Spinal cord (tissue), 10 donors: ENCODE measurements at places on chromosomes 16 and 17.
A peak's percentile ranks its signal among the peaks of the same experiment; 100 is the strongest.

GRCh38 chr16:5533321-5533888 lies 435.8 kb upstream of the EEF2KMT start:
- DNase-seq: no peak

GRCh38 chr16:3480901-3481695 lies 14.2 kb downstream of the C16orf90 start:
- no peak for DNase-seq

DNA sequence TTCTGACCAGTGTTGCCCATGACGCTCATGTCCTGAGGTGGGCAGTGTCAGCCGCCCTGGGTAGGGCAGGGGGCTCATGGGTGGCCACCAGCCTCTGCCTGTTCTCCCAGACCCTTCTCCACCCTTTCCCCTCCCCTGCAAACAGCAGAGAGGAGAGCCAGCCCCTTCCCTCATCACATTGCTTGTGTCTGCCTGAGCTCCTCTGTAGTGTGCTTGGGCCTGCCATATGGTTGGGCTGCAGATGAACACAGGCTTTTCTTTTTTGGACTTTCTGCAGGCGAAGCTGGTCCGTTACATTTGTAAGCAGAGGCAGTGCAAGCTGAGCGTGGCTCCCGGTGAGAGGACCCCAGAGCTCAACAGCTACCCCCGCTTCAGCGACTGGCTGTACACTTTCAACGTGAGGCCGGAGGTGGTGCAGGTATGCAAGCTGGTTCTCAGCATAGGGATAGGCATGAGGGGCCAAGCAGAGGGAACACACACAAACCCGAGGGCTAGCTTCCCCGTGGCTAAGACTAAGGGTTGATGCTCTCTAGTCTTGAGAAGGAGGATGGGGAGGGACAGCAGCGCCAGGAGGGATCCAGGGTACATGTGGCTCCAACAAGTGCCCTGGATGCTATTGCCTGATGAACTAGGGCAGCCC lies 80.6 kb upstream of the LGALS9 start:
- DNase-seq: no peak

- no peak for DNase-seq
Observed at GRCh38 chr17:65753348-65753747, 191.9 kb upstream of the AXIN2 start.

GRCh38 chr17:8056232-8056975 lies 17.5 kb downstream of the ALOX15B start:
- no peak for DNase-seq

- DNase-seq: peak; percentile 32
Observed at GRCh38 chr17:40828454-40829044, 6.1 kb upstream of the KRT10 start.

GRCh38 chr16:84583995-84584394 lies 33.9 kb downstream of the COTL1 start:
- DNase-seq: no peak

DNA sequence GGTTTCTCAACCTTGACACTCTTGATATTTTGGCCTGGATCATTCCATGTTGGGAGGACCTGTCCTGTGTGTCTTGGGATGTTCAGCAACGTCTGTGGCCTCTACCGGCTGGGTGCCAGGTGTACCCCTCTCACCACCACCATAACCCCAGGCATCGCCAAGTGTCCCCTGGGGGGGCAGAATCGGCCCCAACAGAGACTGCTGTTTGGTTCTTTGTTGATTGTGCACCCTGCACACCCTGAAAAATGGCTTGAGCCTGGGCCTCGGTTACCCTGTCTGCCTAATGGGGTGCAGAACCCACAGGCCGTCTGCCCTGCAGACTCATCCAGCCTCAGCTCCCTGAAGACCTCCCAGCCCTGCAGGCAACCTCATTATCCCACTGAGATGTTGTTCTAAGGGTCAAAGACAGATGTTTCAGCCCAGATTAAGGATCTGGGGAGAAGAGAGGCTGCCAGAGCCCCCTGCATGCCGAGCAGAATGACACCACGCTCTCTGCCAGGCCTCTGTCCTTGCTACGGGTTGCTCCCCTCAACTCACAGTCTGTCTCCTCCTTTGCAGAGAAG lies 9.2 kb downstream of the CACNG1 start:
- DNase-seq: no peak

- DNase-seq: peak; percentile 56
Observed at GRCh38 chr17:609232-609810, 105.3 kb downstream of the VPS53 start.

DNA sequence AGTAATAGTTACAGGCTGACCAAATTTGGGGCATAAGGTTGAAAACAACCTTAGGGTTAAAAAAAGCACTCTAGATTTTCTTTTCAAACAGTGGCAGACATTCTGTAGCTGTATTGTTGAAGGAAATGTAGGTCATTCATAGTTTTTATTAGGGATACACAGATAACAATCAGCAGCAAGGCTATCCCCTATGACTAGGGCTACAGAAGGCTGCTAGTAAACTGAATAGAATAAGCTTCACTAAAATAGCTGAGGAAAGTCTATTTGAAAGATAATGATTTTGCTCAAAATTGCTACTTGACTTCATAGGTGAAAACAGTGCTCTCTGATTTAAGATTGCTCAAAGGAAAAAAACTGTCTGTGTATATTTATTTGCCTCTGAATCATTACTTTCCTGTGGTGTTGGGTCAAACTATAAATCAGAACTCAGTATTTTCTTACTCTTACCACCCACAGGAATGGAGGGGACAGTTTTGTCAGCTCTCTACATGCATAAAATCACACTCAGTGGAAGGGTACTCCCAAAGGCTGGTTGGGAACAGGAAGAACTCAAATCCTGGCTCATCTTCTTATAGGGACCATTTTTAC lies 24.8 kb downstream of the RPGRIP1L start:
- DNase-seq: no peak

GRCh38 chr16:86288716-86289294 lies 221.5 kb upstream of the FOXF1 start:
- no peak for DNase-seq

- DNase-seq: peak; percentile 61
Observed at GRCh38 chr16:66486773-66487579, 59.9 kb downstream of the BEAN1 start.

GRCh38 chr17:78557598-78558039 lies 19.6 kb downstream of the DNAH17 start:
- no peak for DNase-seq

- DNase-seq: no peak
Observed at GRCh38 chr17:33873201-33873617, 381.9 kb upstream of the CCL2 start.

GRCh38 chr16:3148256-3149192 lies 13.7 kb downstream of the ZNF213 start:
- DNase-seq: no peak

- DNase-seq: no peak
Observed at GRCh38 chr16:4888428-4889135, 41.3 kb downstream of the UBN1 start.

- no peak for DNase-seq
Observed at GRCh38 chr16:48434653-48435317, 49.6 kb upstream of the SIAH1 start.

DNA sequence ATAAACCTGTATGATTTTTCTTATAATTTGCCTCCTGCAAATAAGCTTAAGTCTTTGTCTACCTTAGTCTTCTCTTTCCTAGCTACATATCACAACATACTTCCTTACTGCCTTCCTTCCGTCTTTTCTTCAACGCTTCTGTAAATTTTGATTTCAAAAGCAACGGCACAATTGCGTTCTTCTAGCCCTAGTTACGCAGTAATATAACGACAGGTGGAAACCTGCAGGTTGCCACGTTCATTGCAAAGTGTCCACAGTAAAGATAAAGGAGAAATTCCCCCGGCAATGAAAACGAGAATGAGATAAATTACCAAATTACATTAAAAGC lies 546 bp upstream of the PSMD7 start:
- no peak for DNase-seq

DNA sequence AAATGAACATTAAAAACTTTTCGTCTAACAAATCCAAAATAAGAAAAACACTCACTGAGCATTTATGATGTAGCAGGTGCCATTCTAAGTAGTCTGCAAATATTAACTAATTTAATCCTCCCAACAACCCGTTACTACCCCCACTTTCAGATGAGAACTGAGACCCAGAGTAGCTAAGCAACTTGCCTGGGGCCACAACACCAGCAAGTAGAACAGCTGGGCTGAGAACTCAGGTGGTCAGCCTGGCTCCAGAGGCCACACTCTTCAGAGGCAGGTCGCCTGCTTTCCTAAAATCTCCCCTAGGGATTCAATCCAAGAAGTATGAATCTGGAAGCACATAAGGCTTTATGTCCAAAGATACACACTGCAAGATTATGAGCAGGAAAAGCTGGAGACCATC lies 6.2 kb downstream of the MBTPS1 start:
- DNase-seq: no peak

- DNase-seq: no peak
Observed at GRCh38 chr17:63293323-63294075, 152.6 kb downstream of the CYB561 start.

DNA sequence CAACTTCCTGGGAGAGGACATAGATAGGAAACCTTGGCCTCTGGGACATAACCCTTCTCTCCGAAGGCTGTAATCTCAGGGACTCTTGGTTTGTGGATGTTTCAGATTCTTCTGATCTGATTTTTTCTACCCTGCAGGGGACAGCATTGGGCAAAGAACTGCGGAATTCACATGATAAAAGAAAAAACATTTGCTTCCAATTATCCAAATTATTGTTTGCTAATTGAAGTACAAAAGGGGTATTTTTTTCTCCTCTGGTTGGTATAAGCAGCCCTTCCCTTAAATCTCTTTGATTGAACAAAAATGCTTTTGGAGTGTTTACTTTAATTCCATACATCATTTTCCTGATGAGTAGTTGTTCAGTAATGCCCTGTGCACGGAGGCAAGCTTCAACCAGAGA lies 251.7 kb upstream of the IRX3 start:
- DNase-seq: no peak

DNA sequence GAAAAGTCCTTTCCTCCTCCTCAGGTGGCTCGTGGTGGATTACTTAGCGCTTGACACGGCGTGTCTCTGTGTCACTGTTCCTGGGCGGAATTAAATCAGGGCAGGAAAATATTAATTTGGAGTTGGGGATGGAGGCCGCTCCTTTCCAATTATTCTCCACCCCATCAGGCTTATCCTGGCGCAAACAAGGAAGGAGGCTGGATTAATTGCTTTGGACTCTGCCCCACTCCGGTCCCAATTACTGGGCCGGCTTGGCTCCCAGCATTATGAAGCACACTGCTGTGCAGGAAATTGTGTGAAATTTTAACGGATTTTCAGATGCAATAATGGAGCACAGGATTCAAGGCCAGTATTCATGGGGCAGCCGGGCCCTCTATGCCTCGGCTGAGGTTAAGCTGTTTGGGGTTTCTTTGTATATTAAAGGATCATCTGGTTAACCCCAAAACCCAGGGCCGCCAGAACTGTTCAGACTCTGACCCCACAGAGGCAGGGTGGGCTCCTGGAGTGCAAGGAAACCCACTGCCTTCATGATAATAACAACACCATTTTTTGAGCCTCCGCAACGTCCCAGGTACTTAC lies 87.8 kb downstream of the MRM1 start:
- no peak for DNase-seq

GRCh38 chr17:38886643-38887010 lies 16.8 kb downstream of the LASP1 start:
- no peak for DNase-seq

DNA sequence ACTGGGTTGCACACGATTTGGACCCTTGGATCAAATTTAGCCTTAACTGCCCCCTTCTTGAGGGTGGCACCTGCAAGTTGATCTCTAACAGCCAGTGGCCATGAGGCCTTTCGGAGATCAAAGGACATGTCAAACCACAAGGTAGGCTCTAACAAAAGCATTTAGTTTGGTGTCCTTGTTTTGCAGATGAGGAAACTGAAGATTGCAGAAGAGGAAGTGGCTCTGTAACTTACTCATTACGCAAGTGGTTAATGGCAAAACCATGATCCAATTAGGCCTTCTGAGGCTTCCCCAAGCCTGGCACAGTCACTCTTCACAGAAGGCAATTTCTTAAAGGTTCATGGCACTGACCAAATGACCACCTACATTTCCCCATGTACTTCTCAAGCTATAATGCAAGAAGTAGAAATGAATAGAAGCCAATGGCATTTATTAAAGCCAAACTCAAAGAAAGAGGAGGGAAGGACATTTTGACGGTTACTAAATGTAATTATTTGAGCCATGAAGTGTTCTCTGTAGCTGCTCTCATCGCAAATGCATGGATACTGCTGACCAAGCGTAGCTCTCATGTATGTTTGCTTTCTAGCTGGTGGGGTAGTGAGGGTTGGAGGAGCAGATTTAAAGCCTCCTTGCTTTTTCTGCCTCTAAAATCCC lies 32.8 kb upstream of the ABCC12 start:
- no peak for DNase-seq

- no peak for DNase-seq
Observed at GRCh38 chr17:69443138-69443537, 28.6 kb downstream of the MAP2K6 start.

- DNase-seq: no peak
Observed at GRCh38 chr17:42617956-42618431, 8.5 kb downstream of the TUBG1 start.

GRCh38 chr16:35011-35677 lies 18.3 kb downstream of the POLR3K start:
- DNase-seq: no peak

DNA sequence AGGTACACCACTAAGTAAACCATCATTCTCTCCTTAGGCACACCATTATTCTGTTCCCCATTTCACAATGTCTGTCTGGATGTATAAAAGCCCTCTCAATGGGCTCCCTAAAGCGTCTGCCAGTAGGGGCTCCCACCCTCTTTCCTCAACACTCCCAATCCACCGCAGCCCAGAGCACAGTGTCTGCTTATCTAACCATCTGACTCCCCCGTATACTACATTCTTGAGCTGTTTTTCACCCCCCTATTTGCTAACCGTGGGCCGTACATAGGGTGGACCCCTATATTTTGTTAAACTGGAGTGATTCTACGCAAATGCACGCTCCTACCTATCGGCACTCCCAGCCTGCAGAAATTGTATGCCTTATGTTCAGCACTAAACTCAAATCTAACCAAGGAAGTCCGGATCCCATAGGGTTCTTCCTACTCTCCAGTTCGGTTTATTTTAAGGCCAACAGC lies 685 bp upstream of the PSMD3 start:
- DNase-seq: peak; percentile 12

DNA sequence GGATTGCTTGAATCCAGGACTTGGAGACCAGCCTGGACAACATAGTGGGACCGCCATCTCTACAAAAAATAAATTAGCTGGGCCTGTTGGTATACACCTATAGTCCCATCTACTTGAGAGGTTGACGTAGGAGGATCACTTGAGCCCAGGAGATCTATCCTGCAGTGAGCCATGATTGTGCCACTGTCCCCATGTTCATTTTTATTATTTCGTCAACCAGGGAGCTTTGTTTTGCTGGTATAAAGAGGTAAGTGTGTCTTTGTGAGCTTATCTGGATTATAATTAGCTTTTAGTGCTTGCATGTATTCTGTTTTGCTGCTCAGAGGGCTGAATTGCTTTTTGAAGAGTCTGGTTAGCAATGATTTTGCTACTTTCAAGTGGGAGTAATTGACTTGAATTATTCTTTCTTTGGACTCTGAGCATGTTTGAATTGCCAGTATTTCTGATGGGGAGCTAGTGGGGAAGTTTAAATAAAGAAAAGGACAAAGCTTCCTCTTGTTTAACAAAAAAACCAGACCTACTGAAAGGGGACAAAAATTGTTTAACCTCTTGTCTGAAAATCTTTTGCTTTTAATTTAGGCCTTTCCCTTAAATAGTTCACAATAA lies 31.6 kb upstream of the BCAS3 start:
- peak; percentile 22 for DNase-seq

- peak; percentile 60 for DNase-seq
Observed at GRCh38 chr16:2520097-2520783, at the start of gene AMDHD2. Gene AMDHD2, plus strand, starts transcription at chr16:2520371. Its CDS starts 88 bp downstream, at chr16:2520459.

GRCh38 chr16:9797306-9797705 lies 384.9 kb downstream of the GRIN2A start:
- DNase-seq: no peak

- DNase-seq: no peak
Observed at GRCh38 chr16:16073891-16074881, 124.8 kb downstream of the ABCC1 start.
